Colonic mucosa (tissue), 4 donors: ENCODE measurements at places on chromosomes 7 and 10. TPM values are rescaled to one million over a fixed set of nuclear protein-coding genes. Genes with fewer than 3 reads are reported as not detected.

- DNase-seq = no peak
These were observed 62.5 kb upstream of the CAPZA2 start for GRCh38 chr7:116799916-116800315.

DNA sequence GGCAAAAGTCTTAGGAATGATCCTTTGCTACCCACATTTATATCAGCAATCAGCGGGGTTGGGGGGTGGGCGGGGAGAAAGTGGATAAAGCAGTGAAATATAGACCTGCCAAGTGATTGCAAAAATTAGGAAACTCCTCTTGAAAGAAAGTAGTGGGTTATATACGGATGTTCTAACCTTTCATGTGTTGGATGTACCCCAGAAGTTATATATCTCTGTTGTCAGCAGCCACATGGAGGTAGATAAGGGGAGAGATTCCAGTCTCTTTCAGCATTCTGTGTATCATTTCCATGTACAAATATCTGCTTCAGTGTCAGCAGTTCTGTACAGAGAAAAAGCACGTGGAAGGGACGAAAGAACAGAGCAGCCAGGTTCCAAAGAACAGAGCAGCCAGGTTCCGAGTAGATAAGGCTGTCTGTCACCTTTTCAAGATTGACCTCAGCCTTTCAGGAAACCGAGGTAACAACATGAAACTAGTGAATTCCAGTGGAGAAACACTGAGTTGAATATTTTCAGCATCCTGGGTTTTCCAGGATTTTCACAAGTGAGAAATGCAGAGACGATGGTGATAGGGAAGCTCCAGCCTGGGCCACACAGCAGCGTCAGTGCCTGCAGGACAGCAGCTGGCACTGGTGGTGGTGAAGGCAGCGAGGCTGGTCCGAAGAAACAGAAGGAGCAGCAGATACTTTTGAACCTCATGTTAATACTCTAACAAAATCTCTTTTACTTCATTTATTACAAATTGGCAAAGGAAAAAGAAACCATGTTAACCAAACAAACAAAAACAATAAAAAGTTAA lies 212.3 kb downstream of the C7orf25 start:
- no peak for DNase-seq

DNA sequence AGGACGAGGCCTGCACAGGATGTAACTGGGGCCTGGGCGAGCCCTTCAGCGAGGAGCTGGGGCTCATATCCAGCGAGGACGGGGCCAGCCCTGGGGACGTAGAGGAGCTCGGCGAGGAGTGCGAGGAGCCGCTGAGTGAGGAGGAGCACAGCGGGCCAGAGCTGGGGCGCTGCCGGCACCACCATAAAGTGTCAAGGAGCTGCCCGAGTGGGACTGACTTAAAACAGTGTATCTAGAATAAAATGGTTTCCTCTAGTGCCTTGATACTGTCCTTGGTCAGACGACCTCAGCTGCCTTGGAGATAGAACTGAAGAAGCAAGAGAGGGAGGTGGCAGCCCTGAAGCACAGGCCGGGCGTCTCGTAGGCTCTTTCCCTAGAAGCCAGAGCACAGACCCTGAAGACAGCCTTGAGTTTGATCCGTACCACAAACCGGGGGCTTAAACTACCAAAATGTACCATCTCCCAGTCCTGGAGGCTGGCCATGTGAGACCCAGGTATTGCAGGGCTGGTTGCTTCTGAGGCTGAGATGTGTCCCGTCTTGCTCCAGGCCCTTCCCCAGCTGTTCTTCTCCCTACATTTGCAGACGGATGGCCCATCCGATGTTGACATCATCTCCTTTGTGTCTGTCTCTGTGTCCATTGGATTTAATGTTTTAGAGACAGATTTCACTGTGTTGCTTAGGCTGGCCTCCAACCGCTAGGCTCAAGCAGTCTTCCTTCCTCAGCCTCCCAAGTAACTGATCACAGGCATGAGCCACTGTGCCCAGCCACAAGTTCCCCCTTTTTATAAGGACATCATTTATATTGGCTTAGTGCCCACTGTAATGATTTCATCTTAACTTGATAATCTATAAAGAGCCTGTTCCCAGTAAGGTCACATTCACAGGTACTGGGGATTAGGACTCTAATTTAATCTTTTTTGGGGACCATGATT lies 35.8 kb downstream of the DNAJB6 start:
- DNase-seq = no peak

DNA sequence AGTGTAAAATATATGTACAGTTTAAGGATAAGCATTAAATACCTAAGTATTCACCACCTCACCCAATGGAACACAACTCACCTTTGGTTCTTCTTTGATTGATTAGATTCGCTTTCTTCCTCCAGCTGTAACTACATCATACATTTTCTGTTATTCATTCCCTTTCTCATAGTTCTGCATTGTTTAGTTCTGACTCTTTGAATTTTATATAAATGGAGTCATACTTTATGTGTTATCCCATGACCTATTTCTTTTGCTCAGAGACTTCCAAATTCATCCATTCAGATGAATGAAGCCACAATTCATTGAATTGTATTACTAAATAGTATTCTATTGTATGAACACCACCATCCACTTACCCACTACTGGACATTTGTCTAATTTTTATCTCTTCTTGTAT lies 12.3 kb downstream of the THNSL1 start:
- DNase-seq = no peak

DNA sequence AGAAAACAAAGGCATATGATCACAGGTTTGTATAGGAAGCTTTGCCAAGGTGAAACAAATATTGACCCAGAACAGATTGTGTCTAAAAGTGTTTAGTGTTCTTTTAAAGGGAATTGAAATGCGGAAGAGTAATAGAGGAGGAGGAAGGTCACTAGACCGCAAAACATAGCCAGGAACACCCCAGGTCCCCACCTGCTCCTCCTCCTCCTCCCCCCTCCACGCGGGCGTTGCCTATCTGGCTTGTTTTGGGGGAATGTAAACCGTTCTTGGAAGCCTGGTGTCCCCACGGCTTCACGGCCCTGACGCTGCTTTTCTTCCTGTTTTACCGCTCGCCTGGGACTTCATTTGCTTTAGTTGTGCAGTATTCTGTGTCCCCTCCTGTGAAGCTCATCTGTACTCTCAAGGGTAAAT lies 81.0 kb upstream of the PFKP start:
- DNase-seq = peak; percentile 82

DNA sequence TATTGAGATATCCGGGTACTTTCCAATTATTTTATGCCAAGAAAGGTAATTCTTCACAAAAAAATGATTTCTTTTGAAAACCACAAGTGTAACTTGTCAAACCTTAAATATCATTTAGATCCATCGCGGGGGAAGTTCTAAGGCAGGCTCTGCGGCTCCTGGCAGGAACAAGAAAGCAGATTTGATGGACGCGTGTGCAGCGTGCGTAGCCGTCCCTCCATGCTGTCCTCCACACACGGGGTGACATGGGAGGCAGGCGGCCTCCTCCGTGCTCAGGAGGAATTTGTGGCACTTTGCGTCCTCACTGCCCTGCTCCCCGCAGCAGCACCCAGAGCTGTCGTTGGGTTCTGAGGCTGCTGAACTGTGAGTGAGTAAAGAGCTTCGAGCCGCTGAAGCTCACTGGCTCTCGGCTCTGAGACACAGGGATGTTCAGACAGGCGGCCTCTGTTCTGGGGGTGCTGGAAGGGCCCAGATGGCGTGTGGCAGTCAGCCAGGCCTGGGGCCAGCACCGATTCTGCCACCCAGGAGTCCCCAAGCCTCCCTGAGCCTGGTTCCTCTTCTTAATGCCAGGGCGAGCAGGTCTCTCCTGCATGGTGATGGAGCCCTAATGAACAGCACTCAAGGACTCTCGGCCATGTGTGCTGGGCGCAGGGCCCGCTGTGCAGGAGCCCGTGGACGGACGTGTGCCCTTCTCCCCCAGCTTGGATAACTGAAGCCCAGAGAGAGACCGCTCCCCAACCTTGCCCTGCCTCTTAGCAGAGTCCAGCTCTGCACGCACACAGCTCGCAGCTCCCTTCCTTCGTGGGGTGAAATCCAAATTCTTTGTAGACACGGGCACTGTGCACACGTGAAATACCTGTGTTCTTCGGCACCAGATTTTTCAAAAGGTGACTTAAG lies 185.4 kb upstream of the SHH start:
- no peak for DNase-seq

Gene ABCB4
- 0.30 TPM for total RNA-seq
